ENCODE measurements at places on chromosomes 1 and 21.

DNA sequence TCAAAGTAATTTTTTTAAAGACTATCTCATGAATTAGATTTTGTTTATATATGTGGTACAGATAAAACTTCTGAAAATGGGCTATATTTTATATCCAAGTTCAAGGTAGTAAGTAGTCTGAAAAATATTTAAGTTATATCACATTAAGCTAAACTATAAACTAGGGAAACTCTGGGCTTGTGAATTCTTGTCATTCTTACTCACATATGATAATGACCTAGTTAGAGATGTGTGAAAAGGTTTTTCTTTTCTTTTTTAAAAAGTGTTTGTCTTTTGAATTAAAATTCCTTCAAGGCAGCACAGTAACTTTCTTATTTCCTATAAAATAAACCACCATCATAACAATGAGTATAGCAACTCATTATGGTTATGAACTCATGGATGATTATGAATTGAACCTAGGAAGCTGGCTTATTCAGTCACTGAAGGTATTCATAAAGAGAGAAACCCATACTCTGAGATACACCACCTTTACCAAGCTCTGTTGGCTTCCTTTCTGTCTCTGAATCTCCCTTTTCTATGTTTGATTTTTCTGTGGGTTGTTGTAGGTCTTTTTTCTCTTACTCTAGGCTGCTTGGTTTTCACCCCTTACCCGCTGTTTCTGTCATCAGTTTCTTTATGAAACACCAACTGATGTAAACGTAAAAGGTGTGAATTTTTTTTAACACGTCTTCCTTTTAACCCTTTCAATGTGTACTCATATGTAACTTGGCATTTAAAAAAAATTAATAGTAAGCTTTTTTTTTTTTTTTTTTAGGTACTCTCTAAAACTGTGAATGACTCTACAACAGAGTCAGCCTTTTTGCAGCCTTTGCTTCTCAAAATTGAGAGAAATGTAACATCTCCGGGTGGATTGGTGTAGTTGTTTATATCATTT, 25.2 kb downstream of the IL12RB2 start:
- DNase-seq = no peak

- peak; percentile 89 for DNase-seq
Observed at GRCh38 chr1:207825719-207826556, 74.1 kb downstream of the CD46 start.

GRCh38 chr1:52633291-52633754, 355 bp downstream of the SHISAL2A start:
- DNase-seq = peak; percentile 42

DNA sequence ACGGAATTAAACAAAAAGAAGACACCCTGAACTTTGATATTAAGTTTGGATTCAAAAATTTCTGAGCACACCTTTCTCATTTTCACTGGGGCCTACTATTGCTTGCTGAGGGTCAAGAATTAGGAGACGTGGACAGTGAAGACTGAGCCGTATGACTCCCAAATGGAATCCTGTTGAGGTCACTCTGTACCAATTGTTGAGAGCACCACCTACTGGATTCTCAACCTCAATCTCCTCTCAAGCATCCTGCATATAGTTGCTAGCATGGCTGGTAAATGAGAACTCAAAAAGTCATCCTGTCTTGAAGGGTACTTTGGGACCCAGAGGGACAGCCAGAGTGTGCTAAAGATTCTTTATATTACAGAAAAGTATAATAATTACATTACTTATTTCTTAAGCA, 20.2 kb upstream of the MTR start:
- no peak for DNase-seq

DNA sequence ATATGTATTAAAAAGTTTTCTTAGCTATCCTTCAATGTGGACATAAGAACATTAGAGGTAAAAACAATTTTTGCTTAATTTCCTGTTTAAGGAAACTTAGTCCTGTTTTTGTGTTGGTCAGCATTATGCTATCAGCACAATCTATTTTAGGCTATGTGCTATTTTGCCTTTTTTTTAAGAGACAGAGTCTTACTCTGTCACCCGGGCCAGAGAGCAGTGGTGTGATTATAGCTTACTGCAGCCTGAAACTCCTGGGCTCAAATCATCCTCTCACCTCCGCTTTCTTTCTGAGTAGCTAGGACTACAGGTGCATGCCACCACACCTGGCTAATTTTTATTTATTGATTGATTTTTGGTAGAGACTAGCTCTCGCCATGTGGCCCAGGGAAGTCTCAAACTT, 199.1 kb upstream of the TMPRSS15 start:
- DNase-seq = no peak

- no peak for DNase-seq
Observed at GRCh38 chr1:201916649-201917249, 28.1 kb downstream of the SHISA4 start.

GRCh38 chr1:225460737-225461532, 33.1 kb upstream of the LBR start:
- peak; percentile 72 for DNase-seq

- DNase-seq = peak; percentile 73
Observed at GRCh38 chr1:16420424-16421118, 16.7 kb downstream of the SPATA21 start.

DNA sequence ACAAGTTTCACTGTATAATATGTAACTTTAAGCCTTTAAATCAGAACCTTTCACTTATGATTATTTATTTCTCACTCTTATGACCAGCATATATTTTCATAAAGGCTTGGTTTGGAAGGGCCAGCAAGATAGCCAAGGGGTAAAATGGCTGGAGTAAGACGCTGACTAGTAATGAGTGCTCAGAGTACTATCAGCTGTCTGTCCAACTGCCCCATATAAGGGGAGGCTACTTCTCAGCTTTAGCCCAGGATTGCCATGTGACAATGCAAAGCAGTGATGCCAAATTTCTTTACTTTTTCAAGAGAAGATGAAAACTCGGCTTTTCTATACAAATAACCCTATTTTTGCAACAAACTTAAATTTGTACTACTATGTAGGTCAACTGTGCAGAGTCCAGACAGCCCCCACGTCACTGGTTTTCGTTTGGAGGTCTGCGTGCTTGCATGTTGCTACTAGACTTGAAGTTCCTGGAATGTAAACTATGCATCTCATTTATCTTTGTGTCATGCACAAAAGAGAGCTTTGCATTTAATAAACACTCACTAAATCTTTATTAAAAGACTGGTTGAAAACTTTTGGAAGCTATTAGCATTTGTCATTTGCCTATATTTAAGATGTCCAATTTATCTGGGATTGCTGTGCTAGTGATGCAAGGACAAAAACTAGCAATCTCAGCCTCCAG, 110.4 kb downstream of the TNFSF18 start:
- no peak for DNase-seq

DNA sequence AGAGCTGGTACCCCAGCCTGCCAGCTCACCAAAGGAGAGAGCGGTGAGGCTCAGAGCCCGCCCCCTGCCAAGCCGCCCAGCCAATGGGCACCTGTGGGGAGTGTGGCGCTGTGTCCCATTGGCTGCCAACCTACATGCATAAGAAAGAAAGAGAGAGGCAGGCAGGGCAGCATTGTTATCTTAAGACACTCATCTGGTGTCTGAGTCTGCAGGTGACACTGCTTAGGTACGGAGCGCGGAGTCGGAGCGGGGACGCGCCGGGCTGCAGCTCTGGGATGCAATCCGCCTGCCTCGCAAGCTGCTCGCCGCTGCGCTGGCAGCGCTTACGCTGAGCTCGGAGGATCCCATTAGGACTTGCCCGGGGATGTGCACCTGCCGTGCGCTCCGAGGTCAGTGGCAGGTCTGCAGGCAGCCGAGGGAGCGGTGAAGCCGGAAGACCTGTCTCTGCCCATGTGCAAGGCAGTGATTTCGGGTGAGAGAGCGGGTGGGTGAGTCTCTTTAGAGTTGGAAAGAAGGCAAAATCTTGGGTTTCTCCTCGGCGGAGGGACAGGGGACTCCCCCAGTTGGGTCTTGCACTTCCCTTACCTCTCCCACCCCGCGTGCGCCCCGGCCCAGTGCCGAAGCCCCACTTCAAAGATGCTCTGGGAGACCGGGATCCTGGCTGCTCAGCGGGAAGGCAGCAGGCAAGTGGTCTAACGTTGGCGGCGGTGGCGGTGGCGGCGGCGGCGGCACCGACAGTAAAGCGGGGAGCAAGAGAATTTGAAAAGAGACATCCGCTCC, at the start of gene BRINP2:
Gene BRINP2 (plus strand): TSS at position 203 of the 780 bp plus-strand sequence. CDS start 58,919 bp downstream, outside the sequence.
- DNase-seq = no peak

DNA sequence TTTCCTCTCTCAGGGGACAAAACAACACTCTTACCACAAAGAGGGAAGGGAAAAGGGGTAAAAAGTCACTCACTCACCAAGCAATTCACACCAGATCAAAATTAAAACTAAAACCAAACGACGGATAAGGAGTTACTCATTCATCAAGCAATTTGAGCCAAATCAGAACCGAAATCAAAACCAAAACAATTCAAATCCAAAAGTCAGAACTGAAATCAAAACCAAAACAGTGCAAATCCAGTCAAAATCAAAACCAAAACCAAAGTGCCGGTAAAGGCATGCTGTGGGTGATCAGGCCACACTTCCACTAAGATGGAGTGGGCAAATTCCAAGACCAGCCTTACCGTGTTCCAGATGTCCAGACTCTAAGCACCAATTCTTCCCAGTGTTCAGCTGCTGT, 717.9 kb downstream of the AMY1C start:
- no peak for DNase-seq

DNA sequence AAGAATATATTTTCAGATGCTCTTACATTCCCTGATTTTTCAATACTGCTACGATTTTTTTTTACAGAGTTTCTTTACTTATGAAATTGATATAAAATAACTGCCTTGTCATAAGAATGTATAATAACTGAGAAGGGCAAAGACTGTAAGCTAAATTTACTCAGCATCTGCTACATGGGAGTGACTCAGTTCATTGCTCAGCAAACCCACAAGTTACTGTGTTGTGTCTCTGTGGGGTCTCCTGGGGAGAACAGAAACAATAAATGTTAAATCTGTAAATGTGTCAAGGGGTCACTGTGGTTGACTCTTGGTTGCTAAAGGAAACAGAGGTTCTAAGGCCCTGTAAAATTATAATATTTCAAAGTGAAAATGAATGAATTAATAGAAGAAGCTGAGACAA, 210.3 kb upstream of the CACYBP start:
- DNase-seq = no peak

GRCh38 chr1:109392037-109392787, 5.5 kb downstream of the SORT1 start:
- DNase-seq = no peak

DNA sequence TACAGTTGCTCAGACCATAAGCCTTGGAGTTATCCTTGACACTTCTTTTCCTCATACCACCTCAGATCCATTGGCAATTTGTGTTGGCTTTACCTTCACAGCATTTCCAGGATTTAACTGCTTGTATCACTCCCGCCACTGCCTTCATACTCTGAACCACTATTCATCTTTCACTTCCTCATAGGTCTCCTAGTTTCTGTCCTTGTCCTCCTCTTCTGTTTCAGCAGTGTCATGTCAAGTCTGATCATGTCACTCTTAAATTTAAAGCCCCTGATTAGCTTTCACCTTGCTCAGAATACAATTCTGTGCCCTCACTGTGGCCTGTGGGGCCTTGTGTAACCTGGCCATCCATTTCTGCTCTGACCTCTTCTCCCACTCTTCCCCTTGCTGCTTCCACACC, 34.7 kb upstream of the C1orf115 start:
- no peak for DNase-seq

- no peak for DNase-seq
Observed at GRCh38 chr1:71577451-71578131, 496.8 kb upstream of the ZRANB2 start.

GRCh38 chr1:53327182-53327913, 522 bp downstream of the LRP8 start:
- peak; percentile 61 for DNase-seq

DNA sequence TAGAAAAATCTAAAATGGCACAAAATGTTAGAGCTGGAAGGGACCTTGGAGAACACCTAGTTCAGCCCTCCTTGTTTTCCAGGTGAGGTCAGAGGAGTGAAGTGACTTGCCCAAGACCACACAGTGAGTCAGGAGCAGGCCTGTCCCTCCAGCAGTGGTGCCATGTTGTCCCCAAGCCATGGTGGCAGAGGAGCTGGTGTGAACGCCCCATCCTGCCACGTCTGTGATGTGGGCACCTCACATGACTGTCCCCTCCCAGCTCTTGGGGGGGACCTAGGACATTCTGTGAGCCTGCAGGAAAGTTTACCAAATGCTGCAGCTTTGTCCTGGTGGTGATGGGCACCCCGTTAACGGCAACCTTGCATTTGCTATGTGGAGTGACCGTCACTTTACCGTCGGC, 66.2 kb downstream of the SCCPDH start:
- DNase-seq = no peak

- DNase-seq = no peak
Observed at GRCh38 chr21:28793043-28793442, 199.6 kb downstream of the LTN1 start.

- no peak for DNase-seq
Observed at GRCh38 chr1:53189061-53189460, 7.6 kb upstream of the CPT2 start.

GRCh38 chr1:225458222-225458631, 30.4 kb upstream of the LBR start:
- no peak for DNase-seq

DNA sequence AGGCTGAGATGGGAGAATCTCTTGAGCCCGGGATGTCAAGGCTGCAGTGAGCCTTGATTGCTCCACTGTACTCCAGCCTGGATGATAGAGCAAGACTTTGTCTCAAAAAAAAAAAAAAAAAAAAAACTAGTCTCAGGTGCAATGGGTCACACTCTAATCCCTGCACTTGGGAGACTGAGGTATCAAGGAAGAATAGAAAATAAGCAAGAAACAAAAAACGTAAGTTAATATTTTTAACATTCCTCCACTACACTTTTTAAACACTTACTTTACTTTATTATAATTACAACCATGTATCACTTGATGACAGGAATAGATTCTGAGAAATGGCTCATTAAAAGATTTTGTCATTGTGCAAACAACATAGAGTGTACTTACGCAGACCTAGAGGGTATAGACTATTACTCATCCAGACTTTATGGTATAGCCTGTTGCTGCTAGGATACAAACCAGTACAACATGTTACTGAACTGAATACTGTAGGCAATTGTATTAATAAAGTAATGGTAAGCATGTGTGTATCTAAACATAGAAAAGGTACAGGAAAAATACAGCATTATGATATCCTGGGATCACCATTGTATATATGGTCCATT, 1244.1 kb upstream of the ADGRL4 start:
- no peak for DNase-seq

DNA sequence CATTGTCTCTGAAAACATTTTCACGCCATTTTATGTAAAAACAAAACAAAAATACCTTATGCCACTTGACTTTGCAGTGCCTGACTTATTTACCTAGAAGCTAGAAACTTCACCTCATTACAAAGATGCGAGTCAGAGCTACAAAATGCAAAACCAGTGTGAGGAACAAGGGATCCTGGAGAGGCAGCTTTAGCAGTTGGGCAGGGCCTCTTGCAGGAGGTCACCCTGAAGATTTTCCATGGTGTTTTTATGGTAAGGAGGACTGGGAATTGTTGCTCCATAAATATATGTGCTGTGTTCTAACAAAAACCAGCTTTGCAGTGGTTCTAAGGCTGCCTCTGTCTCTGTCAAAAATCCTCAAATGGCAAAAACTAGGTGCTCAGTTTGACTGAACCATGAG, 36.4 kb upstream of the TARBP1 start:
- DNase-seq = no peak

GRCh38 chr1:46652321-46653100, 15.7 kb downstream of the ATPAF1 start:
- no peak for DNase-seq
